ENCODE measurements at places on chromosomes 3 and 15. TPM values are rescaled to one million over a fixed set of nuclear protein-coding genes. Genes with fewer than 3 reads are reported as not detected.

DNA sequence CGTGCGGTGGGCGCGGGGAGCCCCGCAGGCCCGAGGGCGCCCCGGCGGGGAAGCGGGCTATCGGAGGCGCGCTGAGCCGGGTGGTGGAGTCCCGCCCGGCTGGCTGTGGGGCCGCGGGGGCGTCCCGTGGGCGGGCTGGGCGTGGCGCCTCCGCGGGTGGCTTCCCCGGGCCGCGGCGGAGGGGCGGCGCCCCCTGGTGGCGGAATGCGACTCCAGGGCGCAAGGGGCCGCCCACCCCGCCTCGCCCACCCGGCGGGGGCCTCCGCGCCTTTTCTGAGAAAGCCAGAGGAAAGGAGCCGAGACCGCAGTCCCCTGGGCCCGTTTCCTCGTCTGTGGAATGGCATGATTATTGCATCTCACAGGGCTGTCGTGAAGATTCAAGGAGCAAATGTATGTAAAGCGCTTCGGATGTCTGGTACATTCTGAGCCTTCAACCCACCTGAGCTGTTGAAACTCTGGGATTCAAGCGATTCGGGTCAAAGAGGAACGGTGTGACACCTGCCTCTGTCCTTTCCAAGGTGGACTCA lies 31.9 kb upstream of the RAB6B start:
- no peak for DNase-seq

DNA sequence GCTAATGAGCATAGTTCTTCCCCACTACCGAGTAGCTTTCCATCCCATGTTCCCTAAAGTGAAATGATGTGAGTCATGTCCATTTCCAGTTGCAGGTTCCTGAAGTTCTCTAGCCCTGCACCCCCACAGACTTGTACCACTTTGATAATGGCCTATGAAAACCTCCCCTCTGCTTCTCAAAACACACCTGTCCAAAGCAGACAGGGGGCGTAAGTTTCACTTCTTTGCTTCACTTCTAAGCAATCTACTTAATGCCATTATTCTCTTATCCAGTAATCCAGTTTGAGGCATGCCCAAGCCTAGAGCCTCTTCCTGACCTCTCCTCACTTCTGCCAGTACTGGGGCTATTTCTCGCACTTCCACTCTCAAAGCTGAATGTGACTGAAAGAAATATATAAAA lies 305.1 kb downstream of the IGSF11 start:
- no peak for DNase-seq

- no peak for DNase-seq
Observed at GRCh38 chr3:142735462-142735861, 11.6 kb downstream of the TRPC1 start.

DNA sequence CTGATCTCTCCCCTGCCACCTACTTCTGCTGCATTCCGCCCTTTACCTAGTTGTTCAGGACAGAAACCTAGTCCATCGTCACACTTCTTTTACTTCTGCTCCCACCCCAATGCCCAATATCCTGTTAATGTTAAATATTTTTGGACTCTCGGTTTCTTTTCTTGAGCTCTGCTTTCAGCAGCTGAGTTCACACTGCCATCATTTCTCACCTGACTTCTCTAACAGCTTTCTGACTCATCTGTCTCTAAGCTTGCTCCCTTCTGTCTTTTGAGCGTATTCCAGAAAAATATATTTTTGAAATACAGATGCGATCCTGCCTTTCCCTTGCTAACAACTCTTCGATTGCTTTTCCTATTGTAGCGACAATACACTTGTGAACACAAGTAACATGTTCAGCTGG lies 183.4 kb downstream of the KLHL25 start:
- DNase-seq, result no peak

DNA sequence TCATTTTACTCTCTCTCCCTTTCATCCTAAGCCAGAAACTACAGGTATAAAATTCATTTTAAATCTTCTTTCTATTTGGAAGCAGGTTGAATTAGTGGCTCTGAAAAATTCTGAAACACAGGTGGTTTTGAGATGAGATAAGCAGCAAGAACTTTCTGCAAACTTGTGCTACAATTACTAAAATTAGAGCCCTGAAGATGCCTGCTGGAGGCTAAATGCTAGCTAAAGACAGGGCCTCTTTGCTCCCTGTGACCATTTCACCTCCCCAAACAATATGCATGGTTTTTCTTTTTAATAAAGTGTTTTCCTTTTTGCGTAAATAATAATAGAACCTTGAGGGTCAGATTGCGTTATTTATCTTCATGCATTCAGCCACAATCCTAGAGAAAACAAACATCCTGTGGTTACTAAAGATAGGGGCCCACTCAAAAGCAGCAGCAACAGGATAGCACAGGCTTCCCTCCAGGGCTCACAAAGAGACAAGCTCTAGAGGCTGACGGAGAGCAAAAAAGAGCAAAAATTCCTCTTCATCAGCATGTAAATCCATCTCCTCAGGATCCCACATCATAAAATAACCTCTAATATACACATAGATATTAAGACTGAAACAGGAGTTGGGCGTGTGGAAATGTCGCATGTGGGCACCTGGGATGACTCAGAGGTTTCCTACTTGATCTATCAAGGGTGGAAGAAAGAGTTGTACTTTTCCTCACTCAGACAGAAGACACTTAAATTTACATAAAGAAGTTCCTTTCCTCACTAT lies 26.5 kb upstream of the CP start:
- DNase-seq, result no peak

Gene STARD5
- total RNA-seq, result 16.6 TPM

Gene LSAMP
- 0.78 TPM for total RNA-seq

Gene ITIH4
- total RNA-seq, result 1.9 TPM

Gene SLC30A4
- total RNA-seq, result 17.2 TPM

All from mucosa of descending colon (tissue), 3 donors.